ENCODE measurements at places on chromosomes 1 and 21. TPM values are rescaled to one million over a fixed set of nuclear protein-coding genes. Genes with fewer than 3 reads are reported as not detected.

FMO5 gene
- 1.1 TPM for total RNA-seq

CAMK1G gene
- 0.60 TPM for total RNA-seq

URB1 gene
- total RNA-seq, result 13.8 TPM

CFHR2 gene
- total RNA-seq, result not detected

TMEM59 gene
- 109 TPM for total RNA-seq

CDCA8 gene
- total RNA-seq, result 47.7 TPM

GDAP2 gene
- total RNA-seq, result 9.1 TPM

KRTAP10-10 gene
- total RNA-seq, result not detected

KCNJ9 gene
- total RNA-seq, result not detected

SESN2 gene
- 10.4 TPM for total RNA-seq

TMEM50A gene
- total RNA-seq, result 64.8 TPM

CHI3L1 gene
- total RNA-seq, result not detected

INAVA gene
- total RNA-seq, result 53.3 TPM

L1TD1 gene
- total RNA-seq, result not detected

CYP4A11 gene
- not detected for total RNA-seq

AADACL4 gene
- not detected for total RNA-seq

TDRD5 gene
- 0.03 TPM for total RNA-seq

PLCH2 gene
- total RNA-seq, result 0.40 TPM

ADAMTS1 gene
- 0.10 TPM for total RNA-seq

CD52 gene
- total RNA-seq, result not detected

MTARC2 gene
- 13.3 TPM for total RNA-seq

SMIM34 gene
- not detected for total RNA-seq

Data from A549 treated with AZD2906 at 1 μM for 4 hours (cell line).